ENCODE measurements at places on chromosomes 11 and 22.
A peak's percentile ranks its signal among the peaks of the same experiment; 100 is the strongest.

- DNase-seq: peak; percentile 8
Observed at GRCh38 chr22:46029574-46030200, 52.7 kb upstream of the WNT7B start.

GRCh38 chr11:70844387-70844786, 408.0 kb downstream of the SHANK2 start:
- DNase-seq: no peak

DNA sequence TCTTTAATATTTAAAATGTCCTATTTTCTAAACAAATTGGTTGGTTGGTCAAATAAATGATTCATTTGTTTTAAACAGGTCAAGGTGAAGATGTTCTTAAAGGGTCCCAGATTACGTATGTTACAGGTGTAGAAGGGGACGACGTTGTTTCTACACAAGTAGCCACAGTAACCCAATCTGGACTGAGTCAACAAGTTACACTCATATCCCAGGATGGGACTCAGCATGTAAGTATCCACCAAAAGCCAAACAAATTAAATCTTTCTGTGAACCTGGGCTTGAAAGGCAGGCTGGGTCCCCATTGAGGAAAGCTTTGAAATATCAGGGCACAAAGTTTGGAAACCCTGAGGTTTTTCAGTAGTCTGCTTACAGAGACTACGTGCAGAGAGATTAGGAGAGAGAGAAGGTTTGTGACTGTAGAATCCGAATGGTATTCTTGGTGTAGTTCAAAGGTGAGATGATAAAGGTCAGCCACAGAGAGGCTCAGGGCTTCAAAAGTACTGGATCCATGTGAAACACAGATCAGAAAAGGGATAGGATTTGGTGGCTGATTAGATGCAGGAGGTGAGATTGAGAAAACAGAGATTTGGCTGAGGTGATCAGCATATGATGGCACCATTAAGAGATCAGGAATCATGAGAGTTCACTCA, 51.7 kb downstream of the ZNF143 start:
- DNase-seq: no peak

DNA sequence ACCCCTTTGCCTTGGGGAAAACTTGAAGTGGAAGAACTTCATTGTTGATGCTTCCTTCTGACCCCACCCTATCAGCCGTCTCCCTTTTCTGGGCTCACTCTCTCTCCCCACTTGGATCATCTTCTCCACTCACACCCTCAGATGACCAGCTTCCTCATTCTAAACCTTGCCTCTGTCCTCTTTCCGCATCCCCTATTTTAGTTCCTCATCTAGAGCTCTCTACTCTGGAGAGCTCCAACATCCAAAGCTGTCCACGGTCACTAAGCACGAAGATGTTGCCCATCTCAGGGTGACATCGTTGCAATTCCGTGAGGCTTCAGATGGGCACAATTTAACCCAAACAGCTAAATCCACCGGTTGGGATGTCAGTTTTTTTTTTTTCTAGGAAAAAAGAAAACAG, 31.6 kb upstream of the ME3 start:
- no peak for DNase-seq

DNA sequence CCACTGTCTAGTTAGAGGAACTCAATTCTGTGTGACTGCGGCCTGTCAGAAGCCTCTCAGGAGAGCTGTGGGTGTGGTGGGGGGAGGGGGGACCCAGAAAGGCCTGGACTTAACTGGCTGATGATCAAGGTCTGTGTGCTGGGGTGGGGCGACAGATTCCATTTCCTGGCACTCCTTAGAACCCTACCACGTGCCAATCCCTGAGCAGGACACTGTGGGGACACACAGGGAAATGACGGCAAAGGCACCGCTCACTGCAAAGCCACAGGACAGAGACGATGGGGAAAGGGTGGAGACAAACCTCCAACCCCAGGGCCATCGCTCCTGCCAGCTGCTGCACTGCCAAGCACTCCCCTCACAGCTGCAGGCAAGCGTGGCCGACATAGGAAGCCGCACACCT, 58.4 kb upstream of the BID start:
- no peak for DNase-seq

DNA sequence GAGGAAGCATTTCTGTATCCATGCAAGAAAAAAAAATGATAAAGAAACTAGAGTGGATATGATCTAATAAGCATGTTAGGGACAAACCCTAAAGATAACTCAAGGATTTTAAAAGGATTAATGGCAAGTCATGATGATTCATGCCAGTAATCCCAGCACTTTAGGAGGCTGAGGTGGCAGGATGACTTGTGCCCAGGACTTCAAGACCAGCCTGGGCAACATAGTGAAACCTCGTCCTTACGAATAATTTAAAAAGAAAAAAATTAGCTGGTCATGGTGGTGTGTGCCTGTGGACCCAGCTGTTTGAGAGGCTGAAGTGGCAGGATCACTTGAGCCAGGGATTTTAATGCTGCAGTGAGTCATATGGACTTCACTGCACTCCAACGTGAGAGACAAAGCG, 145.5 kb upstream of the BLID start:
- no peak for DNase-seq

GRCh38 chr11:76901144-76901543, 40.4 kb downstream of the ACER3 start:
- DNase-seq: no peak

GRCh38 chr11:74450318-74450717, 17.0 kb downstream of the KCNE3 start:
- no peak for DNase-seq

Data from pancreas (tissue), 10 donors.